Amygdala (tissue), 56 donors: ENCODE measurements at places on chromosomes 6 and 20.

GRCh38 chr6:167044696-167045095, 45.5 kb downstream of the CEP43 start:
- DNase-seq: no peak

DNA sequence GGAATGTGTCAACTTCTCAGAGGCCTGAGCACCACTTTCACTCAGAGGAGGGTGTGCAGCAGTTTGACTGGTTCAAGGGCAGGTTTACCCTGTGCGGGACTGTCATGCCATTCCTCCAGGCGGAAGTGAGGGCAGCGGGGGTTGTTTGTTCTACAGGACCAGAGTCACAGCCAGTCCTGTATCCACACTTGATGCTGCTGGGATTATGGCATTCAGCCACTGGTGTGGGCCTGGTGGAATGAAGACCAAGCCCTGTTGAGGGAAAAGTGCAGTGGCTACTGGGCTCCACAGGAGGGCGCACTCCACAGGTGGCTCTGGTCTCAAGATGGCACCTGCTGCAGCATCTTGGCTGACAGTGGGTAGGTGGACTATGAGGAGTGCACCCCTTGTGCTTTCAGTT, 14.8 kb downstream of the SEMG2 start:
- no peak for DNase-seq

- no peak for DNase-seq
Measured at GRCh38 chr6:8194490-8194889, 92.1 kb upstream of the EEF1E1 start.

- DNase-seq: no peak
Measured at GRCh38 chr20:62896526-62896925, 29.8 kb downstream of the DIDO1 start.

DNA sequence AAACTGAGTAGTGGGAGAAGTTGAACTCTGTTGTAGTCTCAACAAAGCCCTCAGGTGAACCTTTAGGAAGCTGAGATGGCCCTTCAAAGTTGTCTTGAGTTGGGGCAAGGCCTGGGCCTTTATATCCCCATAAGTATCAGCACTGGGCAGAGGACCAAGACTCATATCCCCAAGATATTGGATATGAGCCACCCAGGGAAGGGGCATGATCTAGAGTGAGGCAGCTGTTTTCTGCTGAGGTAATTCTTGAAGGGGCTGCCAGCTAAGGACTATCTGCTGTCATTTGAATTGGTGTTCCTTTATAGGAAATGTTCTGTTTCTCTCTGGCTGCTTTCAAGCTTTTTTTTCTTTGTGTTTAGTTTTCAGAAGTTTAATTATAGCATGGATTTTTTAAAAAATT, 140.7 kb upstream of the FLRT3 start:
- DNase-seq: no peak

- DNase-seq: no peak
Measured at GRCh38 chr6:98547634-98548033, 286.7 kb upstream of the POU3F2 start.

DNA sequence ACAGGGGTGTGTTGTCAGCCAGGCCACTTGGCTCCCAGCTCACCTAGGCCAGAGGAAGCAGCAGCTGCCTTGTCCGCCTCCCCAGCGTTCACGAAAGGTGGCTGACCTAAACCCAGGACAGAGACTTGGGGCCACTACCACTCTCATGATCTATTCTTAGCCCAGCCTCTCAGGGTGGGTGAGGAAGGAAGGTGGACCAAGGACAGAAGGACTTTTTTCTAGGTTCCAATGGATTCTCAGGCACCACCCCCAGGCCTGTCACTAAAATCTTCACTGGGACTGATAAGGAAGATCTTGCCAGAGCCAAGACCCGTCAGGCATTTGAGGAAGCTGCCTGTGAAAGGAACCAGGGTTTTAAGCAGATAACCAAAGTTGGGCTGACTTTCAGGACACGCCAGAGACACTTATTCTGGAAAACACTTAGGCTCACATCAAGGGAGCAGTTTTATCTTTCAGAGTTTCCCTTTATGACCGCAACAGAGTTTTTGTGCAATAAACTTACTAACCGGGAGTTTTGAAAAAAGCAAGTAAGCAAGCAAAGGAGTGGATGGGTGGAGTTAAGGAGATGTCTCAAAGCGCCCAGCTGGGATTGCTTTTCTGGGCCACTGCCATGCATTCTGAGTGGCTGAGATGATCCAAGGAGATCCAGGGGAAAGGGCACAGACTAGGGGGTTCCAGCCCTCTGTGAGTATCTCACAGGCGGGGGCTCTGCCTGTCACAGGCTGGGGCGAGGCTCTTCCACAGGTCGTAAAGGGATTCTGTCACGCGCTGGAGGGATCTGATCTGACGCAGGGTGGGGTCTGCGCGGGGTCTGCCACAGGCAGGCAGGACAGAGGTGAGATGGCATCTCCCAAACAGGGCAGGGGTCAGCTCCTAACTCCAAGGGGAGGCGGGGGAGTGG, 989 bp downstream of the FITM2 start:
- DNase-seq: no peak
